ENCODE measurements at places on chromosomes 5 and 9. TPM values are rescaled to one million over a fixed set of nuclear protein-coding genes. Genes with fewer than 3 reads are reported as not detected.
A peak's percentile ranks its signal among the peaks of the same experiment; 100 is the strongest.

- DNase-seq: no peak
- peaks cover 13% of the 10 kb centered on the region for H3K4me1 ChIP-seq
- no peaks in the 10 kb centered on the region for H3K27me3 ChIP-seq
- no peak overlapping the region for H3K27ac ChIP-seq
- H3K36me3 ChIP-seq: no peaks in the 10 kb centered on the region
Measured at GRCh38 chr9:84300271-84300670, 40.3 kb downstream of the SLC28A3 start.

DNA sequence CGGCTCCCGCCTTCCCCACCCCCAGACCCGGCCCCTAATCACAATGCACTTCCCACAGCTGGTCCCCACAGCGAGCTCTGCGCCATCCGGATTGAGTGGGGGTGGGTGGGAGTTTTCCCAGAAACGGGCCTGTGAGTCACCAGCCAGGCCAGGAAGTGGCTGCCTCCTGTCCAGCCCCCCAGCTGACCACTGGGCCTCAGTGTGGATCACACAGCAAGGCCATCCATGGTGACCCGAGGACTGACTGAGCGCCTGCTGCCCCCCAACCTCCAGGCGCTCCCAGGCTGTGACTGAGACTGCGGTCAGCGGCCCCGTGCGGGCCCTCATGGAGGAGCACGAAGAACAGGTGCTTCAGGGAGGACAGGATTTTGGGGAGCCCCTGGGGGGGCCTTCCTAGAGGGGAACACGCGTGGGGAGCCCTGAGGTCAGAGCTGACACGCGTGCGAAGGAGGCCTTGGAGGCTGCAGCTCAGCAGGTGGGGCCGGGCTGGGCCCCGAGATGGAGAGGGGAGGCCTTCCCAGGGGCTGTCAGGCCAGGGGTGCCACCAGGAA is 48.3 kb upstream of the EGFL7 start:
- no peak overlapping the region for H3K4me3 ChIP-seq
- no peaks in the 10 kb centered on the region for H3K27me3 ChIP-seq

GRCh38 chr9:137319739-137320551 is 17.9 kb upstream of the NRARP start:
- no peaks in the 10 kb centered on the region for H3K36me3 ChIP-seq
- H3K4me1 ChIP-seq: peaks cover 28% of the 10 kb centered on the region
- H3K4me3 ChIP-seq: no peak overlapping the region
- H3K27ac ChIP-seq: peak overlapping the region; percentile 6

DNA sequence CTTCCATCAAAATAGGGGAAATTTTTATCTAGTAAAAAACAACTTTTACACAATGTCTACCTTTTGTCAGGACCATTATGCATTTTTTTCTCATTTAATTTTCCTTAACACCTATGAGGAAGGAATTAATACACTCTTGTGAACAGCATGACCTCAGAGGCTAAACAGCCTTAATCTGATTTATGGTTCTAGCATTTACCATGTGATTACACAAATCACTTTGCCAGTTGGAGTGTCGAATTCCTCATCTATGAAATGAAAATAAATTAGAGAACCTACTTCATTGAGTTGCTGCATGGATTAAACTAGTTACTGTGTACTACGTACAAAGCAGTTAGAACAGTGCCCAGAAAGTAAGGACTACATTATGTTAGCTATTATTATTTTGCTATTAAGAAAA is 187.7 kb upstream of the MPDZ start:
- DNase-seq: no peak
- H3K4me1 ChIP-seq: no peaks in the 10 kb centered on the region
- H3K27me3 ChIP-seq: no peaks in the 10 kb centered on the region
- H3K4me3 ChIP-seq: no peak overlapping the region

GRCh38 chr9:122808141-122808540 is 8.2 kb downstream of the OR1K1 start:
- no peak overlapping the region for H3K27ac ChIP-seq
- H3K27me3 ChIP-seq: no peaks in the 10 kb centered on the region
- no peaks in the 10 kb centered on the region for H3K36me3 ChIP-seq
- no peaks in the 10 kb centered on the region for H3K4me1 ChIP-seq
- H3K4me3 ChIP-seq: no peak overlapping the region
- DNase-seq: no peak

DNA sequence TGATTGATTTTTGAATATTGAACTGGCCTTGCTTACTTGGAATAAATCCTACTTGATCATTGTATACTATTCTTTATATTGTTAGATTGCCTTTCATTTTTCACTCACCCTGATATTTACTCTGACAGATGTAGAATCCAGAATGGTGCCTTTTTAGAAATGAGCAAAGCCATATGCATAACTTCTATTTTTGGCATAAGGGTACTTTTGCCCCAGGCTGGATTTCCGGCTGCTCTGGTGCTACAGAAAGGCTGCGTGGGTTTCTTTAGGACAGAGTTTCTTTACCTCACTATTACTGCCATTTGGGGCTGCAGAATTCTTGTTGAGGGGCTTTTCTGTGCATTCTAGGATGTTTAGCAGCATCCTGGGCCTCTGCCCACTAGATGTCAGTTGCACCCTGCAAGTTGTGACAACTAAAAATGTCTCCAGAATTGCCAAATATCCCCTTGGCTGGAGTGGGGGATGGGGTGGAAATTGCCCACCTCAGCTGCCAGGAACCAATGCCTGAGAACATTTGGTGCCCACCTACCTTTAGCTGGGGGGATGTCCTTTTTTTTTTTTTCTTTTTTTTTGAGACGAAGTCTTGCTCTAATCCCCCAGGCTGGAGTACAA is 50.1 kb downstream of the SLC36A1 start:
- no peak overlapping the region for H3K4me3 ChIP-seq
- no peaks in the 10 kb centered on the region for H3K4me1 ChIP-seq
- no peak for DNase-seq
- H3K27me3 ChIP-seq: no peaks in the 10 kb centered on the region

GRCh38 chr5:73945505-73945904 is 319.5 kb downstream of the ARHGEF28 start:
- no peaks in the 10 kb centered on the region for H3K4me1 ChIP-seq
- H3K27ac ChIP-seq: no peak overlapping the region
- H3K36me3 ChIP-seq: no peaks in the 10 kb centered on the region
- DNase-seq: no peak
- H3K27me3 ChIP-seq: no peaks in the 10 kb centered on the region
- no peak overlapping the region for H3K4me3 ChIP-seq

DNA sequence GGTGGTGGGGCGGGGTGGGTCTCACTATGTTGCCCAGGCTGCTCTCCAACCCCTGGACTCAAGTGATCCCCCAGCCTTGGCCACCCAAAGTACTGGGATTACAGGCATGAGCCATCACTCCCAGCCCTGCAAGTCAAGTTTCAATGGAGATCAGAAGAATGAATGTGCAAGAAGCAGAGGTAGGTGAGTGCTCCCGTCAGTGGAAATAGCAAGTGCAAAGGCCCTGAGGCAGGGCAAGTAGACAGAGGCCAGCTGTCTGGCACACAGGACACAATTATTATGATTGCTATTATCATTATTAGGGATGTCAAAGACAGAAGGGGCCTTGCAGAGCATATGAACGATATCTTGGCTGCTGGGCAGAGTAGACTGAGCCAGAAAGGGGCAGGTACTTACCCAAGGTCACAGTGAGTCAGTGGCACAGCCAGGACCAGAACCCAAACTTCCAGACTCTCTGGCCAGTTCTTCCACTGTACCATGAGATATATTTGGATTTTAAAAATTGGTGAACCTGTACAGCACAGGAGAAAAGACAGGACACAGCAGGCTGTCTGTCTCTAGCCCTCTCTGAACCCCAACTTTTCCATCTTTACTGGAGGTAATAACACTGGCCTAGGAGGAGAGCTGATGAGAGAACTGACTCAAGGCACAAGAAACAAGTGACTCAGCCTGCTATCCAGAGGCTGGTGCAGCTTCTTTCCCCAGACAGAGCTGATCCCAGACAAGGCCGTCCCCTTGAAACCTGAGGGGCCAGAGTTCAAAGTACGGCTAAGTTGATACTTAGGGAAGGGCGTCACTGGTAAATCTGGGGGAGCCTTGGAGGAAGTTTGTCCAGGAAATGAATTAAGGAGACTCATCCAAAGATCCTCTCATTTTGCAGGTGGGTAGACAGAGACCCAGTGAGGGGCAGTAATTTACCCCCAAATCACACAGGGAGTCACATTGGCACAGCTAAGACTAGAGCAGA is 1.4 kb downstream of the HDHD3 start:
- H3K36me3 ChIP-seq: no peaks in the 10 kb centered on the region
- H3K27me3 ChIP-seq: no peaks in the 10 kb centered on the region
- H3K4me3 ChIP-seq: peak overlapping the region; percentile 69
- H3K4me1 ChIP-seq: no peaks in the 10 kb centered on the region

CNTLN gene
- total RNA-seq: 7.4 TPM

SV2C gene
- total RNA-seq: 0.32 TPM

TENT4A gene
- total RNA-seq: 19.9 TPM

FOXD4 gene
- 0.75 TPM for total RNA-seq

SPOCK1 gene
- total RNA-seq: 4.0 TPM

PCAT7 gene
- 0.35 TPM for total RNA-seq

All from upper lobe of right lung (tissue), 1 donor.